Cardiac atrium fibroblast (primary cell): ENCODE measurements at places on chromosomes 5 and 9. TPM values are rescaled to one million over a fixed set of nuclear protein-coding genes. Genes with fewer than 3 reads are reported as not detected.

Gene ZFP37
- total RNA-seq: 0.36 and 1.1 TPM in 2 replicates

Gene PCDHB13
- total RNA-seq: 0.16 and 0.90 TPM in 2 replicates

Gene PCA3
- total RNA-seq: not detected in 2 replicates

Gene IL13
- total RNA-seq: 1.3 TPM in 1 of 2 replicates, not detected in the other

Gene ALDH1A1
- 4.0 and 4.9 TPM in 2 replicates for total RNA-seq

Gene KLF4
- total RNA-seq: 28.2 and 32.3 TPM in 2 replicates

Gene LIFR
- 36.3 and 38.2 TPM in 2 replicates for total RNA-seq
